ENCODE measurements at places on chromosomes 6 and 20.

DNA sequence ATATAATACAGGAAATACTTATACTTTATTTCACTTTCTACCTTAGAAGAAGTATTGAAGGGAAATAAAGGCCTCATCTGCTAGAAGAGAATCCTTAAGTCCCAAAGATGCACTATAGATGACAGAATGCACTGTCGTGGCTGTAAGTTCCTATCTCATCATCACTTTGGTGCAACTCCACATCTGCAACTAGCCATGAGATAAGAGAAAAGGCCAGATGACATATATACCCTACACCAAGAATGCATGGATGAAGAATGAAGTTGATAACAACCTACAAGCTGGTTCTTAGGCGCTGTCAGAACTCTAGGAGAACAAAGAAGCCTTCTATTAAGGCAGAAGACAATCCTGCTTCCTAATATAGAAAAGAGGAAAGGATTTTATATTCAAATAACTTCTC lies 11.6 kb upstream of the PLN start:
- DNase-seq = no peak

GRCh38 chr6:37477191-37477590 lies 22.5 kb downstream of the CCDC167 start:
- DNase-seq = no peak

DNA sequence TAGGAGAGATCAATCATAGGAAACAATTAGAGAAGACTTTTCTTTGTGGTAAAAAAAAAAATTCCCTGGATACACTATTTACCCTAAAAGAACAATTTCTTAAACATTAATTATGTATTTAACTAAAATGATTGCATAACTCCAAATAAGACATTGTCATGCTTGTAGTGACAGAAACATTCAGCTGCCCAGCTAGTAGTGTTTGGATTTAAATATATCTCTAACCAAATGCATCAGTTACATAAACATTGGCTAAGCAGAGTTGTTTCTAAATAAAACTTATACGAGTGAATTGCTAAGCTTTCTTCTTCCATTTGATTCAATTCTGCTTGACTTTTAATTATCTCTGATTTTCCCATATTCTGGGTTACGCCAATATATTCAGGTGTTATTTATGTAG lies 23.7 kb downstream of the MLIP start:
- no peak for DNase-seq

- DNase-seq = no peak
Measured at GRCh38 chr6:117118490-117118889, 146.9 kb upstream of the VGLL2 start.

DNA sequence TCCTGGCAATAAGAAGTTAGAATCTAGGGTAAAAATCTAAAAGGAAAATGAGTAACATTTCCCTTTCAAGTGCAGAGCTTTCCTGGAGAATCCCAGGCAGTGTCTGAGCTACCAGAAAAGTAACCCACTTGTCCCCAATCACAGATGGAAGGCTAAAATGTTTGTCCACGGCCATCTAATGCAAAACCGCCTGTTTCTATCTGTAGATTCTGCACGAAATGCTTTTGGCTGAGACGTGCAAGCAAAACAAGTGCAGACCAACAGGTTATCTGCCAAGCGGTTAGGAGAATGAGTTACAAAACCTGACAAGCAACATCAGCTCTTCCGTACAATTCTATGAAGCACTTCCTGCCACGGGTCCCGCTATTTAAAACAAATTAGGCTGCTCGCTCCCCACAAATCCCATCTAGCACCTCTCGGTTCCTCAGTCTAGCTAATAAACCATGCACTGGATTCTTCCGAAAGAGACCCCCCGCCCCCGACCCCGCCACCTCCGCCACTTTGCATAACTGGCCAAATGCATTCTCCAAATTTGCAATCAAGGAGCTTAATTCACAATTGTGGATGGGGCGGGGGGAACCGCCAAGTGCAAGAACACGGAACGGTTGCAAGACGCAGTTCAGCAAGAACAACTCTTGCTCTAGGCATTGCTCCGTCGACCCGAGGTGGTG lies 1.4 kb downstream of the ELOVL5 start:
- DNase-seq = peak; percentile 30

DNA sequence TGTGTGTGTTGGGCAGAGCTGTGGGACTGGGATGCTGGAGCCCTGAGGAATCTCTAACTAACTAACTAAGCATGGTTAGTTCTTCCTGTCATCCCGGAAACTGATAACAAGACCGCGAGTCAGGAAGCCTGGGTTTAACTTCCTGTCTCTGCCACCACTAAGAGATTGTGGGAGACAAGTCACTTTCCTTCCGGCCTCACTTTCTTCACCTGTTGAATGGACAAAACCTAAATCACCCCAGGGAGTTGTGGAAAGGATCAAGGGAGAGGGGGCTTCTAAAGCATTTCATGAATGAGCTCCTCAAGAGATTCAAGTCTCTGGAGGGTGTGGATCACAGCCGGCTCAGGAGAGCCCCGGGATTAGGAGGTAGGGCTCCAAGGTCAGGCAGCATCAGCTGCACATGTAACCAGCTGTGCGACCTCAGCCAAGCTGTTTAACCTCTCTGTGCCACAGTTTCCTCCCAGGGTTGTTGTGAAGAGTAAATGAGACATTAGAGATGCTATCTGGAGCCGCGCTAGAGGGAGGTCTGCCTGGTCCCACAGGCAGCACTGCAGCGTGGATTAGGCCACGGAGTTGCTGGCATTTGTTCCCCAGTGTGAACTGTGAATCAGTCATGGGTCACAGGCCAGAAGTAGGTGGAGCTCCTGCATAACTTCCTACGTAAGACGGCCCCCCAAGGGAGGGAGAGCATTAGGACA lies 105.1 kb downstream of the TOX2 start:
- DNase-seq = no peak

DNA sequence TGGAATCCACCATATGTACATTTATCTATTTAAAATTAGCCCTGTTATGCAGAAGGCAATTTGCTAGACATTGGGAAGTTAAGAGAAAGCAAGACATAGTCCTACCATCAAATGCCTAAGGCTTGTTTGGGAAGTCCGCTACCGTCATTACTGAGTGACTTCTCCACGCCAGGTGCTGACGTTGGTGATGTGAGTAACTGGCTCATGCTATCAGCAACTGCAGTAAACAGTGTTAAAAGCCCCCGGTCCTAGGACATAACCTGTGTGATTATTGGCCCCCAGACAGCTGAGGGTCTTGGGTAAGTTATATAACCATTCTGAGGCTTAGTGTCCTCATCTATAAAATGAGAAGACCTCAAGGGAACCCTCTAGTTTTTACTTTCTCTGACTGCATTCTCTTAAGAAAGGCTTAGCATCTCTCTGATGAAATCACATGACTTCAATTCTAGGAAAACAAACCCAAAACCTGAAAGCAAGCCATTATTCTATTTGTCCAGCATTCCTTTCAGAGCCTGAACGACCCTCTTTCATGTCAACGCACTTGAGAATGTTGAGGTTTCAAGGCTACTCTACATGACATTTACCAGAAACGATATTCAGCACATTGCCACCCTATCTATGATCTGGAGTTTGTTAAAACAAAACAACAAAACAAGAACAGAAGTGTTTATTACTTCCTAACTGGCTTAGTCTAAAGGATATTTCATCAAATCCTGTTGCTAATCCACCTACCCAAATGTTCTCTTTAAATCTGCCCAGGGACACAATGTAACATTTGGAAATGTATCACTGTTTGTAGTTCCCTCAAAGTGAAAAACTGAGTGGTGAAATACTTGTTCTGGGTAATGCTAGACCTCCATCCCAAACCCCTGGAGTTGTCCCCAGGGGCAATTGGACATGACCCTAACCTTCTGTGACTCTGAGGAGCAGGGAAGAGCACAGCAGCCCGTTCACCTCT lies 133.8 kb downstream of the BTBD3 start:
- DNase-seq = no peak

- no peak for DNase-seq
Measured at GRCh38 chr6:12592634-12593033, 123.9 kb upstream of the PHACTR1 start.

- no peak for DNase-seq
Measured at GRCh38 chr6:41687501-41688175, 47.8 kb downstream of the TFEB start.
